ENCODE measurements at places on chromosomes 13 and 19. TPM values are rescaled to one million over a fixed set of nuclear protein-coding genes. Genes with fewer than 3 reads are reported as not detected.

- DNase-seq, result peak; percentile 46
Observed at GRCh38 chr19:43780706-43781525, at the start of gene KCNN4. KCNN4 (minus strand) TSS chr19:43780973; CDS start chr19:43780861, 112 bp downstream.

Gene CNMD
- not detected for total RNA-seq

Gene ADAMTS10
- 81.9 TPM for total RNA-seq

DNA sequence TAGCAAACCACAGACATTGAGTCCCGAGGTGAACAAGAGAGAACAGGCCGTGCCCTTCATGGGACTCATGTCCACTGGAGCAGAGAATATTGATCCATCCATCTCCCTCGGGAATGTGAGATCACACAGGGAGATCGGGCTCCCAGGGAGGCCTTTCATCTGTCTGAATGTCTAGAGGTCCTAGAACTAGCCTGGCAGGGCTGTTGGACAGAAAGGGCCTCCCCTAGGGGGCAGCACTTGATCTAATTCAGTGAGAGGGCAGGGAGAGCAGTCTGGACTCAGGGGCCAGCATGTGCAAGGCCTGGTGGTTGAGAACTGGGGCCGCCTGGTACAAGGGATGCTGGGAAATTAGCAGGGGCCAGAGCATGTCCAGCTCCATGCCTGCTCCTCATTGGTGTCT, 4.3 kb downstream of the RUVBL2 start:
- DNase-seq, result peak; percentile 21

Gene GNA15
- 6.2 TPM for total RNA-seq

DNA sequence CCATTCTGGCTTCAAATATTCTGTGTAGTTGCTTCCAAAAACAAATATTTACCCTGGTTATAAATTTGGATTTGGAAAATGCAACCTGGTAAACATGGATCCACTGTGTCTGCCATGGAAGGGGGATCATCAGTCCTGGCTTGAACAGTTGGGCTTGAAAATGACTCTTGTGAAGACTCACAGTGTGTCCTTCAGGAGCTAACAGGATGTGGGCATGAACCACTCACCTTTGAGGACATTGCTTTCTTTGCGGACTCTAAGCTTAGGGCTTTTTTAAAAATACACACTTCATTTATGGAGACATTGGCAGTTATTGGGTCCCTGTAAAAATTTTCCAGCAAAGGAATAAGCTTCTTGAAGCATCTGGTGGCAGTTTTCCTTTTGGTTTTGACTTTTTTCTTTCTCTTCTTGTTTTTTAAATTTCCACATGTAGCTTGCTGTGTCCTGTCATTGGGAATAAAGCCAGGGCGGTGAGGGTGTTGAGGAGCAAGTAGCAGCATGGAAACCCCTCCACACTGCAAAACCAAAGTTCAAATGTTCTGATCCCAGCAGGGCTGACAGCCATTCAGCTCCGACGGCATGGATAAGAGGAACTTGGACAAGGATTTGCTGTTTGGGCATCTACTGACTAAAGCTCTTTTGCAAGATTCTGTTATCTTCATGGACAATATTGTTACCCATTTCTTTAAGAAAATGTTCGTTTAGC, 39.5 kb upstream of the SERP2 start:
- DNase-seq, result no peak

Gene LILRA6
- not detected for total RNA-seq

Measured in CD8-positive, alpha-beta T cell (primary cell).